H9 (cell line): ENCODE measurements at places on chromosomes 5 and 9. TPM values are rescaled to one million over a fixed set of nuclear protein-coding genes. Genes with fewer than 3 reads are reported as not detected.

Gene OSMR
- 1.5 and 1.6 TPM in 2 replicates for total RNA-seq

Gene PCDH1
- 127 and 131 TPM in 2 replicates for total RNA-seq

Gene LRRC19
- total RNA-seq = not detected in 2 replicates

Gene CBY3
- 0.50 and 1.6 TPM in 2 replicates for total RNA-seq

Gene SLC6A3
- 0.50 and 0.61 TPM in 2 replicates for total RNA-seq

Gene NUTM2F
- total RNA-seq = 0.15 TPM in 1 of 2 replicates, not detected in the other
